ENCODE measurements at places on chromosomes 6 and 20.

DNA sequence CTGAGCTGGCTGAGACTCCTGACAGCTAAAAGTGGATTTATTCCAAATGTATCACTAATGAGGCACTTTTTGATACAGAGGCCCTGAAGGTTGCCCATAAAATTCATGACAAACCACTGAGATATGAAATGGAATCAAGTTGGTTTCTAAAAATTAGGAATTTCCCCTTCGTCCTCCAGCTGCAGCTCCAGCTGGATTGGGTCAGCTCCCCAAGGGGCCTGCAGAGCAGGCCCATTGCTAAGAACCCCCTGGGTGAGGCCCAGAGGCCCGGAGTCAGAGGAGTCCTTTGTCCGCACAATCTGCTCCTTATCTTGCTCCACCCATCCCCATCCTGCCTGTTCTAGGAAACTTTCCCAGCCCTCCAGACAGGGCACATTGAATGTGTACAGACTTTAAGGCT lies 163.5 kb upstream of the TOP1 start:
- no peak for DNase-seq

DNA sequence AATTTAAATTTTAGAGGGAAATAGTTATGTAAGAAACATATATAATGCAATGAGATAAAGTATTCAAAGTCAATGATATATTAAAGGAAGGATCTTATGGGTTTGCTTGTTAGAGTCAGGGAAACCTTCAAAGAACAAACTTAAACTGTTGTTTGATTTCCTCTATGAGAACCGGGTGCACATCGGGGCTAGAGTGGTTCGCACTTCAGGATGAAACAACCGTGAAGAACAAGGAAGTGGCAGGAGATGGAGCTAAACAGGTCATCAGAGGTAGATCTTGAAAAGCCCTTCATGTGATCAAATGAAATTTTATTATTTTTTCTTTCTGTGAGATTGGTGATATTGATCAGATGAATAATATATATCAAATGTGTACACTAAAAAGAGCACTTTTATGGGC lies 951.9 kb upstream of the FLRT3 start:
- no peak for DNase-seq

DNA sequence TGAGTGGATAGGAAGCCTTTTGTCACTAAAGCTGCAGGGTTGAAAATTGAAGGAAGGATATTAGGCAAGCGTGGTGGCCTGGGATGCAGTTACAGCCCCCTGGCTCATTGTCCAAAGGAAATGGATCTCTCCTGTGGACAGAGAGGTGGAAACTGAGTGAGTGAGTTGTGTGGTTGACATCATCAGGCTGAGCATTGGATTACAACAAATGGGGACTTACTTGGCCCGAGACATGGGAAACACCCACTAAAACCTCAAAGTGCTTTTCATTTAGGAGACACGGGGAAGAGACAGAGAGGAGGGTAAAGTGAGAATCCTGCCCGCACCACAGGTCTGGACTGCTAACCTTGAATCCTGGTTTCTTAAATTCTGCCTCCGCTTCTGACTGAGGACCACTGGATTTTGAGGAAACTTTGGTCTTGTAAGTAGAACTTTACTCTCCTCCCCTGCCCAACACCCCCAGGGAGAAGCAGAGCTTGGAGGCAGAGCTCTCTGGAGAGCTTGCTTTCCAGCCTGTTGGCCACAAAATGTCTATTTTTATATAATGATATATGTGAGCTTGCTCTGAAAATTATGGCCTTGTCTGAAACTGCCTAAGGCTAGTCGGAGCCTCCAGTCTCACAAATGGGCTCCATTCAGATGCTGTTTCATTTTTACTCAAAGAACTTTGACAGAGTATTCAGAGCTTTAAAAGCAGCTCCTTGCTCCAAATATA lies at the start of gene PKIG:
PKIG (plus strand) TSS at position 269 of the 715 bp plus-strand sequence. CDS start 31,978 bp downstream, outside the sequence.
- no peak for DNase-seq

- DNase-seq = no peak
These were observed 101.7 kb upstream of the SPACA1 start for GRCh38 chr6:87945966-87946365.

Measured in activated T-cell treated with anti-CD3 and anti-CD28 coated beads, Interleukin-2, amount 50 U/mL, for 48 hours (primary cell).